HFFc6 (cell line): ENCODE measurements at places on chromosomes 7 and 10. TPM values are rescaled to one million over a fixed set of nuclear protein-coding genes. Genes with fewer than 3 reads are reported as not detected.

- peak overlapping the region; percentile 97 for H3K4me3 ChIP-seq
- H3K27ac ChIP-seq, result peak overlapping the region; percentile 96
- H3K4me1 ChIP-seq, result peaks cover 46% of the 10 kb centered on the region
Measured at GRCh38 chr10:104253606-104254410, 884 bp upstream of the GSTO1 start.

DNA sequence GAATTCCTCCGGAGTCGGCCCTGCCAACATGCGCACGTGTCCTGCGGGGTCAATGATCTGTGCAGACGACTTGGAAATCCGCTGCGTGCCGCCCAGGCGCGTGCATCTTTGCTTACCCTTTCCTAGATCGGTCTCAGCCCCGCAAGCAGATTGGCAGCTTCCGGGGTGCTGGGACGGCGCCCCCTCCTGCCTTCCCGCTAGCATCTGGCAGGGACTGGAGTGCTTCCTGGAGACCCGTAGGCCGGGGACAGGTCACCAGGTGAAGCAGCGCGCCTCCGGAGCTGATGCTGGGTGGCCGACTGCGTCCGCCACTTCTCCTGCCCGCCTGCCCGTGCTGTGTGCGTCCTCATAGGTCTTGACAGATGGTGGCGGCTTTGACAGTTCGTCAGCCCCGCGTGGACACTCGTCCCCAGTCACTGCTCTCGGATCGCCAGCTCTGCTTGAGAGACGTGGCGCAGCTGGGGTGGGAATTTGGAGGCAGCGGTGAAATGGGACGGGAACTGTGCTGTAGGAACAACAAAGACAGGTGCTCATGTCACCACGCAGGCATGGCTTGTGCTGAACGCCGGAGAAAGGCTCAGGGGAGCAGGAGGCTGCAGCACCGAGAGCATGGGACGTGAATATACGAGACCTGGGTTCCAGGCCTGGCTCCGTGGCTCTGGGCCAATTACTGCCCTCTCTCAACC lies 21.9 kb upstream of the KCNK18 start:
- H3K27ac ChIP-seq, result no peak overlapping the region
- peaks cover 15% of the 10 kb centered on the region for H3K4me1 ChIP-seq
- H3K4me3 ChIP-seq, result peak overlapping the region; percentile 90

DNA sequence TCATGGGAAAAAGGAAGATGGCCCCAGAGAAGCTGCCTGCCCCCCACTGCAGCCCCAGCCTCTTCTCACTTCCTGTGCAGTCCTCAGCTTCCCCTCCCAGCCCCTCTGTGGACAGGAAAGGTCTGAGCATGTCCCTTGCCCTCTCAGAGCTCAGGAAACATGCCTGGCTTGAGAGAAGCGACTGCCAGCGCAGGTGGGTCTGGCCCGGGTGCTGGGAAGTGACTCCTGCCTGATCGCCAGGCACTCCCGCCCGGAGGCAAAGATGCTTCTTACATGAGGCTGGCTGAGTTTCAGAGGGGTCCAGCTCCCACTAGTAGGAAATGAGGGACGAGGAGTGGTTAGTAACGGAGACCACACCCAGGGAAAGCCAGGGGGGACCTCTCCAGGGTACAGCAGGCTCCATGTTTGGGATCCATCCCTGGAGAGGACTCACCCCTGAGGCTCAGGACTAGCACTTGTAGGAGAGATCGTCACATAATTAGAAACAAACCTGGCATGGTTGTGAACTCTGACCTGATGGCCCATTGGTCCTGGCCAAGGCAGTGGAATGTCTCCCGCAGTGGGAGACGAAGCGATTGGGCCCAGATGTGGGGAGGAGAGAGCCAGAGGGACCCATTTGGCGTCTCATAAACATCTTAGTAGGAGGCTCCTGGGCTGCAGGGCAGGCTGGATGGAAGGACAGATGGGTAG lies 12.3 kb downstream of the ELN start:
- no peak for DNase-seq
- no peak overlapping the region for H3K4me3 ChIP-seq
- 0 out of 2 replicates have a peak, but pooled peaks cover 1% of the 10 kb centered on the region for H3K27me3 ChIP-seq
- no peaks in the 10 kb centered on the region for H3K36me3 ChIP-seq
- H3K27ac ChIP-seq, result no peak overlapping the region

- no peak overlapping the region for H3K4me3 ChIP-seq
- H3K27me3 ChIP-seq, result peaks cover 1% of the 10 kb centered on the region; the same call in 1 of the 2 replicates
- no peak overlapping the region for H3K27ac ChIP-seq
- peaks cover 3% of the 10 kb centered on the region; the same call in 1 of the 2 replicates for H3K4me1 ChIP-seq
- DNase-seq, result no peak
- H3K36me3 ChIP-seq, result no peaks in the 10 kb centered on the region
Measured at GRCh38 chr7:95590387-95591248, 5.7 kb downstream of the PDK4 start.

The HOXA10 gene
- 39.0 to 42.7 TPM (median 41.1 TPM) in 3 replicates for total RNA-seq

GRCh38 chr7:36076074-36076473 lies 77.0 kb upstream of the EEPD1 start:
- H3K27ac ChIP-seq, result no peak overlapping the region
- 0 out of 2 replicates have a peak, but pooled peaks cover 5% of the 10 kb centered on the region for H3K4me1 ChIP-seq
- H3K27me3 ChIP-seq, result peaks cover 12% of the 10 kb centered on the region
- H3K36me3 ChIP-seq, result no peaks in the 10 kb centered on the region

The TBL2 gene
- total RNA-seq, result 42.5 to 49.6 TPM (median 46.6 TPM) in 3 replicates

DNA sequence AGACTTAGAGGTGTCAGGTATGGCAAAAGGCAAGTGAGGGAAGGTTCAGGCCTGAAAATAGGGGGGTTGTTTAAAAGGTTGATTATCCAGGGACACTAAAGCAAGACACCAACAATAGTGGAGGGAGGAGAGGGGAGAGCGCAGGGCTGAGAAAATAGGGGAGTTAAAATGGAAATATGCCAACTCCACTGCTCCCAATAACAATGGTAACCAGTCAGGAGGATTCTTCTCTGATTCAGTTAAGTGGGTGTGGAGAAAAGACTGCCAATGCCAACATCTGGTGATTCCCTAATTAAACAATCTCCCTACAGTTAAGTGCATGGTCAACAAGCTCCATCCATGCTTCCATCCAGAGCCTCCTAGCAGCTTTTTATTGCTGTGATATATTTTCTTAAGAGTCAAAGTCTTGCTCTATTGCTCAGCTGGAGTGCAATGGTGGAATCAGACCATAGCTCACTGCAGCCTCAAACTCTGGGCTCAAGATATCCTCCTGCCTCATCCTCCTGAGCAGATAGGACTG lies 183.3 kb downstream of the JAZF1 start:
- no peak overlapping the region for H3K4me3 ChIP-seq
- peaks cover 2% of the 10 kb centered on the region; the same call in 1 of the 2 replicates for H3K27me3 ChIP-seq
- H3K4me1 ChIP-seq, result peaks cover 20% of the 10 kb centered on the region
- no peak overlapping the region for H3K27ac ChIP-seq
- no peaks in the 10 kb centered on the region for H3K36me3 ChIP-seq

DNA sequence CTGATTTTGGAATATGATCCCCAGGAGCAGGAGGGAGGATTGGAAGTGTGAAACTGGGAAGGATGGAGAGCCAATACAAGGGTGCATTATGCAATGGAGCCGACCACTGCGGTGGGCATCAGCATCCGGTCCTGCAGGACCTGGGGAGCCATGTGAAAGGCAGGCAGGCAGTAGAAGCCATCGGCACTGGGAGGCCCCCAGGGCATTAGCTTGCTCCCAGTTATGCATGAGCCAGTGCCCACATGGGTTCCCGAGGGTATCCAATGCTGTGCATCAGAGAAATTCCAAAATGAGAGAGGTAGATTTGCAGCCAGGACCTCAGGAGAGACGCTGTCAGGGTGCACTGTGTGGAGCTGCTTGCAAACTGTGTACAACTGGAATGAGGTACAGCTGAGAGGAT lies 8.7 kb upstream of the KCP start:
- H3K36me3 ChIP-seq, result no peaks in the 10 kb centered on the region
- H3K27me3 ChIP-seq, result peaks cover 59% of the 10 kb centered on the region
- H3K4me3 ChIP-seq, result no peak overlapping the region
- peaks cover 5% of the 10 kb centered on the region; the same call in 1 of the 2 replicates for H3K4me1 ChIP-seq
- no peak for DNase-seq

GRCh38 chr7:103297837-103298179 lies 573 bp downstream of the PMPCB start:
- peaks cover 40% of the 10 kb centered on the region for H3K4me1 ChIP-seq
- H3K36me3 ChIP-seq, result peaks cover 19% of the 10 kb centered on the region
- H3K27ac ChIP-seq, result peak overlapping the region; percentile 79
- H3K4me3 ChIP-seq, result peak overlapping the region; percentile 92
- no peaks in the 10 kb centered on the region for H3K27me3 ChIP-seq
- no peak for DNase-seq

GRCh38 chr10:71271662-71272055 lies 47.4 kb upstream of the SLC29A3 start:
- no peak overlapping the region for H3K4me3 ChIP-seq
- H3K27ac ChIP-seq, result peak overlapping the region; percentile 38; the same call in 1 of the 2 replicates
- H3K4me1 ChIP-seq, result peaks cover 43% of the 10 kb centered on the region
- no peaks in the 10 kb centered on the region for H3K36me3 ChIP-seq
- H3K27me3 ChIP-seq, result no peaks in the 10 kb centered on the region; the same call in 1 of the 2 replicates

The CYP26C1 gene
- total RNA-seq, result 0.06 to 0.22 TPM in 2 of 3 replicates, not detected in the other

- H3K27me3 ChIP-seq, result peaks cover 2% of the 10 kb centered on the region; the same call in 1 of the 2 replicates
- H3K27ac ChIP-seq, result peak overlapping the region; percentile 52
- H3K4me1 ChIP-seq, result peaks cover 80% of the 10 kb centered on the region
- H3K36me3 ChIP-seq, result peaks cover 53% of the 10 kb centered on the region
Measured at GRCh38 chr7:149561072-149561471, 63.5 kb upstream of the ZNF746 start.

- peak overlapping the region; percentile 79 for H3K4me3 ChIP-seq
- H3K27ac ChIP-seq, result peak overlapping the region; percentile 93
- no peak for DNase-seq
- H3K27me3 ChIP-seq, result peaks cover 10% of the 10 kb centered on the region
Measured at GRCh38 chr7:137881607-137882260, 35.0 kb upstream of the DGKI start.

The FEZF1 gene
- total RNA-seq, result not detected in 3 replicates

The ADRB1 gene
- total RNA-seq, result 0.09 TPM in 1 of 3 replicates, not detected in the others

The CACNA2D1 gene
- total RNA-seq, result 32.9 and 35.6 TPM in 2 replicates

- no peak overlapping the region for H3K4me3 ChIP-seq
- H3K4me1 ChIP-seq, result peaks cover 18% of the 10 kb centered on the region
- DNase-seq, result no peak
- no peak overlapping the region for H3K27ac ChIP-seq
Measured at GRCh38 chr7:133482599-133482998, 229.7 kb downstream of the EXOC4 start.

- no peak for DNase-seq
- H3K27me3 ChIP-seq, result peaks cover 11% of the 10 kb centered on the region; the same call in 1 of the 2 replicates
- H3K4me1 ChIP-seq, result no peaks in the 10 kb centered on the region
- no peak overlapping the region for H3K27ac ChIP-seq
- no peak overlapping the region for H3K4me3 ChIP-seq
Measured at GRCh38 chr7:143229054-143229790, 7.4 kb downstream of the TAS2R40 start.

DNA sequence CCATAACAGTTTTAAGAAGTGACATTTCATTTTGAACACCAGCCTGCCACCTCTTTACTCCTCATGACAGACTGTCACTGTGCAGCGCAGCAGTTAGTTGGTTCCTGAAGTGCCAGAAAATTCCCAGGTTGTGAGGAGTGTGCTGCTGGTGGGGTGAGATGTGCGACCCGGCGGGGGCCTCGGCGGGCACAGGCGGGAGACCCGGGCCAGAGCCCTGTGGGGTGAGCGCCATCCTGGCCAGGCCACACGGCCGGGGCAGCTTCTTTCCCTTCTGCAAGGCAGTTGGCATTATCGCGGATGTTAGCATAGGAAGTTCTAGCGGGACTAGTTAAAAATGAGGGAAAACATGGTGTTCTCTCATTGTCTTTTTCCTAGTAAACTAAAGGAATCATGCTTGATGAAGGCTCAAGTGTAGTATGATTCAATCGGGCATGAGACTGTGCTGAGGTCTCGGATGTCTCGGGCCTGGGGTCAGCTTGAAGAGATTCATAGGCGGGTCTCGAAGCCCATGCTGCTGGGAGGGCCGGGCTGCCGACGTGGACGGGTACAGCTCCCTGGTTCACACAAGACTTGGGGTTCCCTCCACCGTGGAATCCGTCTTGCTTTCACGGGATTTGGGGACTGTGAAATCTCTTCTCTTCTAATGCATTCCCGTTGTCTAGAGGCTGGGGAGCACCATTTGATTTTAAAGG lies 56.1 kb downstream of the MGMT start:
- no peak overlapping the region for H3K4me3 ChIP-seq
- no peak overlapping the region for H3K27ac ChIP-seq
- DNase-seq, result no peak
- H3K27me3 ChIP-seq, result no peaks in the 10 kb centered on the region

The LRIT1 gene
- total RNA-seq, result not detected in 2 replicates

DNA sequence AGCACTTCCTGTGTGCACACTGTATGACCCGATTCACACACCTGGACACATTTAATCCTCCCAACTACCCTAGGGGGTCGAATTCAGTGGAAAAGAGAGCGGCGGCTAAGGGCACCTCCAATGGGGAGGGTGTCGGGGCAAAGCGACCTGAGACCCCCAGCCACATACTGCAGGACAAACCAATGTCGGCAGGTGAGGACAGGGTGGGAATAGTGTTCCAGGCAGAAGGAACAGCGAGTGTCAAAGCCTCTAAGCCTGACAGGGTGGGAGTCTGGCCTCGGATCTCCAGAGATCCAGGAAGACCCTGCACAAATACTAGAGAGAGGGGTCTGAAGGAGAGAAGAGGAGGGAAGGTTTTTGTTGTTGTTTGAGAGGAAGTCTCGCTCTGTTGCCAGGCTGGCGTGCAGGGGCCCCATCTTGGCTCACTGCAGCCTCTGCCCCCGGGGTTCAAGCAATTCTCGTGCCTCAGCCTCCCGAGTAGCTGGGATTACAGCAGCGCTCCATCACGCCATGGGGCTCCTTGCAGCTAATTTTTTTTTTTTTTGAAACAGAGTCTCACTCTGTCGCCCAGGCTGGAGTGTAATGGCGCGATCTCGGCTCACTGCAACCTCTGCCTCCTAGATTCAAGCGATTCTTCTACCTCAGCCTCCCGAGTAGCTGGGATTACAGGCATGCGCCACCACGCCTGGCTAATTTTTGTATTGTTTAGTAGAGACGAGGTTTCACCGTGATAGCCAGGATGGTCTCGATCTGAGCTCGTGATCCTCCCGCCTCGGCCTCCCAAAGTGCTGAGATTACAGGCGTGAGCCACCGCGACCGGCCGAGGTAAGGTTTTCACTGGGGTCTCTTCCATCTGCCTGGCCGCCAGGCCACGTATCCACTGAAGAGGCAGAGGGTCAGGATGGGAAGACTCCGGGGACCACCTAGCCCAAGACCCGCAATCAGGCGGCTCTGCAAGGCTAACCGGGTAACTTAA lies 1.2 kb upstream of the ARPC1B start:
- peaks cover 17% of the 10 kb centered on the region for H3K4me1 ChIP-seq
- H3K4me3 ChIP-seq, result peak overlapping the region; percentile 67
- DNase-seq, result no peak
- H3K36me3 ChIP-seq, result no peaks in the 10 kb centered on the region
- H3K27me3 ChIP-seq, result peaks cover 3% of the 10 kb centered on the region; the same call in 1 of the 2 replicates

The ZNF117 gene
- total RNA-seq, result 0.99 to 1.6 TPM (median 1.1 TPM) in 3 replicates

The INPP5A gene
- total RNA-seq, result 59.5 to 63.7 TPM (median 63.5 TPM) in 3 replicates

The LLCFC1 gene
- not detected in 3 replicates for total RNA-seq
